Esophagus muscularis mucosa (tissue), 4 donors: ENCODE measurements at places on chromosomes 2 and 18. TPM values are rescaled to one million over a fixed set of nuclear protein-coding genes. Genes with fewer than 3 reads are reported as not detected.

GRCh38 chr18:8938817-8939216 lies 163.7 kb upstream of the NDUFV2 start:
- no peak for DNase-seq
- H3K27me3 ChIP-seq: no peaks in the 10 kb centered on the region
- H3K4me1 ChIP-seq: peaks cover 6% of the 10 kb centered on the region
- no peak overlapping the region for H3K4me3 ChIP-seq

- DNase-seq: no peak
- H3K4me3 ChIP-seq: no peak overlapping the region
- no peaks in the 10 kb centered on the region for H3K27me3 ChIP-seq
- H3K27ac ChIP-seq: no peak overlapping the region
These were observed 408.8 kb upstream of the UBE2E3 start for GRCh38 chr2:180571559-180571958.

CRYGC gene
- total RNA-seq: not detected

HDLBP gene
- 287 TPM for total RNA-seq

DNA sequence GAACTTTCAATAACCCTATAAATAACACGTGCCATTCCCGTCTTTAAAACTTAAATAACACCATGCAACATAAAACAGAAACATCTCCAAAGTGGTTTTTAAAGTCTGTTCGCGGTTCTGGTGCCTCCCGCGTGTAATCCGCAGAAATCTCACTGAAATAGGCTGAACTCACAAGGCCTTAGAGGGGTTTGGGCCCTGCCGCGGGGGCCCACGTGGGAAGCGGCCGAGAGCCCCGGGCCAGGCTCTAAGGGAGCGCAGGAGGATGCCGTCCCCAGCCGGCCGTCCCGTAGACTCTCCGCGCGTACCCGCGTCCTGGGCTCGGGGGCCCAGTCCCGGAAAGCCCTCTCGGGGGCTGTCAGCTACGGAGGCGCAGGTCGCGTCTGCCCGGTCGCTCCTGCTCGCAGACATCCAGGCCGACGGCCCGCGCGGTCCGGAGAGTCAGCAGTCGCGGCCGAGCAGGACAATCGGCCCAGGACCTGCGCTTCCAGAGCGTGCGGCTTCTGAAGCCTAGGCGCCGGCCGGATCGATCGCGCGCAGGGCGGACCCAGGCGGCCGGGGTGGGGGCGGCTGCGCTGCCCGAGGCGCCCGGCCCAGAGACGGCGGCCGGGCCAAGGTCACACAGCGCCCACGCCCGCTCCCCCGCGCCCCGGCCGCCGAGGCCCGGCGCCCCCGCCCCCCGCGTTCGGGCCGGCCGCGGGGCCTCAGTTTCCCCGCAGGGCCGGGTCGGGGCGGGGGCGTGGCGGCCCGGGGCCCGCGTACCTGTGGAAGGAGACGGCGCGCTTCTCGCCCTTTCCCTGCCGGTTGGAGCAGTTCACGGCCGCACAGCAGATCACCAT lies 558 bp downstream of the THAP4 start:
- no peaks in the 10 kb centered on the region for H3K27me3 ChIP-seq
- peaks cover 56% of the 10 kb centered on the region for H3K4me1 ChIP-seq
- peaks cover 28% of the 10 kb centered on the region for H3K36me3 ChIP-seq
- no peak for DNase-seq

TLX2 gene
- 0.42 TPM for total RNA-seq

DNA sequence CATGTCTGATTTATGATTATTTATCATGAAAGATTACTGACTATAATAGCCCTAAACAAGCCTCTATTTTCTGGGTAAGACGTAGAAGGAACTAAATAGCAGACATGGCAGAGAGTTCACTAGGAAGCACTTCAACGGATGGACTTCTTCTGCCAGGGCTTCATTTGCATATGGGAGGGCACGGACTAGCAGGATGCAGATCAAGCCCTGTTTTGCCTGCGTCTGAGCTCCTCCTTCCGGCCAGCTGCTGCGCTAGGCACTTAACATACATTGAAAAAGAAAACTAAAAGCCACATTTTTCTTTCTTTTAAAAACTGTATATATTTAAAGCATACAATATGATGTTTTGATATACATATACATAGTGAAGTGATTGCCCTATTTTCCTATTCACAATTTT lies 340.0 kb upstream of the MEX3C start:
- H3K4me3 ChIP-seq: no peak overlapping the region
- no peaks in the 10 kb centered on the region for H3K27me3 ChIP-seq
- no peak overlapping the region for H3K27ac ChIP-seq
- no peaks in the 10 kb centered on the region for H3K4me1 ChIP-seq
- H3K36me3 ChIP-seq: no peaks in the 10 kb centered on the region
- DNase-seq: no peak

DNA sequence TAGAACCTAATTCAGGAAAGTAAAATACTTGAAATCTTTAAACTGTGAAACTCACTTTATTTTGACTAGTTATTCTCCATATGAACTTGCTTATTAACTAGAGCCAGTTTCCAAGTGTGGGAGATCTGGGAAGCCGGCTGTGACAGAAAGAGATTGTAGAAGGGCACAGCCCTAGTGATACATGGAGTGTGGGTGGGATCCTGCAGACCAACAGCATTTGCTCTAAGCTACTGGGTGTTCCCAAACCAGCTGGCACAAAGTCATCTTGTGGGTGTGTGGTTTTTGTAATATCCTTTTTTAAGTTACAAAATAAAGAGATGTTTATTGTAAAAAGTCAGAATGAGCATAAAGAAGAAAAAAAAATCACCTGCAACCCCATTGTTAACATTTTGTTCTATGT lies 3.4 kb downstream of the DUSP19 start:
- H3K4me3 ChIP-seq: no peak overlapping the region
- no peak for DNase-seq
- H3K36me3 ChIP-seq: no peaks in the 10 kb centered on the region
- no peaks in the 10 kb centered on the region for H3K4me1 ChIP-seq

DNA sequence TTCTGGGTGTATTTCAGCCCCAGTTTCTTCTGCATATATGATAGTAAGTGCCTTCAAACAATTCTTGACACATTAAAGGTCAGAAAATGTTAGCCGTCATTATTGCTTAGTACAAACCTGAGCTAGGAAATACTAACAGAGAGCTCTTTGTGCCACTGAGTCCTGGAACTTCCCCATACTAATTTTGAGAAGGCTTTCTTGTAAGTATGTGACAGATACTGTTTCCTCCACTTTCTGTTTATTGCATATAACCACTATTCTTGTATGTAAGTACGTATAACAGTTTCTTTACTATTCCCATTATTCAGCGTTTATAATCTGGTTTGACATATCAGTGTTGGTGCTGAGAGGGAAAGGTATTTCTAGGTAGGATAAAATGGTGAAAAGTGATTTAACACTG lies 9.8 kb downstream of the PPP1CB start:
- H3K4me1 ChIP-seq: peaks cover 98% of the 10 kb centered on the region
- no peak for DNase-seq
- H3K4me3 ChIP-seq: no peak overlapping the region
- no peaks in the 10 kb centered on the region for H3K27me3 ChIP-seq

GRCh38 chr2:209331291-209331844 lies 92.5 kb upstream of the MAP2 start:
- H3K4me1 ChIP-seq: peaks cover 6% of the 10 kb centered on the region
- no peaks in the 10 kb centered on the region for H3K27me3 ChIP-seq
- no peak overlapping the region for H3K4me3 ChIP-seq
- H3K27ac ChIP-seq: no peak overlapping the region
- no peaks in the 10 kb centered on the region for H3K36me3 ChIP-seq
- DNase-seq: no peak

DNA sequence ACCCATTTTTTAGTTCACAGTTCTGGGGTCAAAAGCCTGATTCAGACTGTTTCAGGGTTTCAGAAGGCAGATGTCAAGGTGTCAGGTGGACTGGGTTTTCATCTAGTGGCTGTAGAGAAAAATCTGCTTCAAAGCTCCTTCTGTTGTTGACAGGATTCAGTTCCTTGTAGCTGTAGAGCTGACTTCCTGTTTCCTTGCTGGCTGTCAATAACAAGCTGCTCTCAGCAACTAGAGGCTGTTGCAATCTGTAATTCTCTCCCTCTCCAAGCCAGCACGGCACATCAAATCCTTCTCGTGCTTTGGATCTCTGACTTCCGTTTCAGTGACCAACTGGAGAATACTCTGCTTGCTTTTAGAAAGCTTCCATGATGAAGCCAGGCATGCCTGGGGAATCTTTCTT lies 179.4 kb downstream of the DOK6 start:
- no peak overlapping the region for H3K4me3 ChIP-seq
- DNase-seq: no peak
- no peaks in the 10 kb centered on the region for H3K36me3 ChIP-seq
- no peak overlapping the region for H3K27ac ChIP-seq
- H3K4me1 ChIP-seq: no peaks in the 10 kb centered on the region
- no peaks in the 10 kb centered on the region for H3K27me3 ChIP-seq
